ENCODE measurements at places on chromosomes 1 and 21. TPM values are rescaled to one million over a fixed set of nuclear protein-coding genes. Genes with fewer than 3 reads are reported as not detected.

- DNase-seq = no peak
Observed at GRCh38 chr1:208211921-208212843, 32.0 kb downstream of the PLXNA2 start.

DNA sequence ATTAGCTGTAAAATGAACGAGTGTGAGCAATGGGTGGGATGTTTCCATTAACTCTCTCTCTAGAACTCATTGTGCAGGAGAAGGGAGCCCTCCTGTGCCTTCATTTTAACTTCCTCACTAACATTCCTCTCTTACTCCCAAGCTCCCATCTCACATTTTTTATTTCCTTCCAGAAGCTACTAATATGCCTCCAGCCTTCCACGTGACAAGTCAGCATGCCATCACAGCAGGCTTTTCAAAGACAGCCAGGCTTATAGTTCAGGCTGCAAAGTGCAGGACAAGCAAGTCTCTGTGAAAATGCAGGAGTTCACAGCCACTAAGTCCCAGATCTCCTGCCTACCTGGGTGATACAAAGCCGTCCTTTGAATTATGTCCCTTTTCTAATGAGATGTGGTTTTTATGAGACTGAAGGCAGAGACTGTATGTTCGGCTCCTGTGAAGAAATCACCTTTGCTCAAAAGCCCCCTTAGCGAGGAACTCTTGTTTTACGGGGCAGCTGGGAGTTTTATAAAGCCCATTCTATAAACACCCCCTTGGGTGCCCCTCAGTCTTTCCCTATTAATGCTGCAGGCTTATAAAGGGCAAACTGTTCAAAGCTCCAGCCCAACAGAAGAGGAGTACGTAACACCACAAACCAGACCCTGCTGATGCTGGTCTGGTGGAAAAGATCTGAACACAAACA, 14.8 kb upstream of the ANGPTL7 start:
- no peak for DNase-seq

DNA sequence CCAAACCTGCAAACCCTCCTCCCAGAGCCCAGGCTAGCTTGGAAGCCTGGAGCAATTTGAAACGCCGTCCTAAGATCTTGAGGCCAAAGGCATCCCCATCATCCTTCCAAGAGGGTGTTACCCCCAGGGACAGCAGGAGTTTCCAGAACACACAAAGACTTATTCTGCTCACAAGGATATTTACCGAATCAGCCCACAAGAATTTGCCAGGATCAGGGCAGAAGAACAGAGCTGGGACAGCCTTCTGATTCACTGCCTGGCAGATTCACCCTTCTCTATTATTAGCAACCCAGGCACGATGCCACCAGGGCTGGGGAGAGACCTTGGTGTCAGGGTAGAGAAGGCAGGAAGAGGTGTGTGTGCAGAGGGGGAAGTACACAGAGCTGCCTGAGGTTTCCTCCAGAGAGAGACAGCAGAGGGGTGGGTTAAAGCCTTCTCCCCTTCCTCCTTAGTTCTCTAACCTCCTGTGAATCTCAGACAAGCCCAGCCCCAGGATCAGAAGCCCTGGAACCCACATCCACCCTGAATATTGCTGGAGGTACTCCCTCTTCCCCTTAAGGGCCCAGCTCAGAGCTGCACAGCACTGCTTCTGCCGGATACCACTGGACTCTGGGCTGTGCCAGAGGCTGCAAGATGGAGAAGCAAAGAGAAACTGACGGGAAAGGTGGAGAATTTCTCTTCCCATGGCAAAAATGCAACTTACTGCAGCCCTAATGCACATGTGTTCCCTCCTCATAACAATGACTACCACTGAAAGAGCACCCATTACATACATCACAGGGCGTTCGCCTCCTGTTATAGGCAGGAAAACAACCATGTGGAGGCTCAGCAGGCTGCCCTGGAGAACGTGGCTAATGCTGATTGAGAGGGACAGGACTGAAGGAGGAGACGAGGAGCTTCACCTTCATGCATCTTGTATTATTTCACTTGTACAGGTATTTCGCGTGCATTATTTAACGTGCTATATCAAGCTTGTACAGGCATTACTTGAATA, 61.8 kb downstream of the ITPKB start:
- peak; percentile 66 for DNase-seq

- no peak for DNase-seq
Observed at GRCh38 chr1:13725714-13726175, 25.8 kb downstream of the PRDM2 start.

DNA sequence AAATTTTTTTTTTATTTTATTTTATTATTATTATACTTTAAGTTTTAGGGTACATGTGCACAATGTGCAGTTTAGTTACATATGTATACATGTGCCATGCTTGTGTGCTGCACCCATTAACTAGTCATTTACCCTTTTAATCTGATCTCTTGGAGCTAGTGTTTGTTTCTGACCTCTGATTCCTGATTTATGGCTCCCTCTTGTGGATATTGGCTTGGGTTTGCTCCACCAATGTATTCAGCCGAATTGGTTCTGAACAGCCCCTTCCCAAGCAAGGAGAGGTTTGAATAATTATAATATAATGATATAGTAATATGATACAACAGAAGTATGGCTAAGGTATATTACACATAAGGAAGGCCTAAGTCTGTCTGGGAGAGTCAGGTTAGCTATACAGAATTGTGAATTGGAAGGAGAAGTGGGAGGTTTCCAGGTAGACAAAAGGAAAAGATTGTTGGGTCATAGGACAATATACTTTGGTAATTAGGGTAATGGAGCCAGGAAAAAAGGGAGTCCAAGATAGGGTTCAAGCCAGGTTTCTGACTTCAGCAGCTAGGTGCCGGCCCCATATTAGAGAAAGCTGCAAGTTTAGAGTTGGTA, 53.1 kb upstream of the HMCN1 start:
- no peak for DNase-seq

The TENT5C gene
- 5.4 TPM for total RNA-seq

The PGLYRP4 gene
- not detected for total RNA-seq

The AADACL3 gene
- total RNA-seq = not detected

The C1orf87 gene
- total RNA-seq = 3.5 TPM

The CFAP107 gene
- not detected for total RNA-seq

The TNFSF4 gene
- total RNA-seq = 5.4 TPM
